ENCODE measurements at places on chromosomes 13 and 19.

DNA sequence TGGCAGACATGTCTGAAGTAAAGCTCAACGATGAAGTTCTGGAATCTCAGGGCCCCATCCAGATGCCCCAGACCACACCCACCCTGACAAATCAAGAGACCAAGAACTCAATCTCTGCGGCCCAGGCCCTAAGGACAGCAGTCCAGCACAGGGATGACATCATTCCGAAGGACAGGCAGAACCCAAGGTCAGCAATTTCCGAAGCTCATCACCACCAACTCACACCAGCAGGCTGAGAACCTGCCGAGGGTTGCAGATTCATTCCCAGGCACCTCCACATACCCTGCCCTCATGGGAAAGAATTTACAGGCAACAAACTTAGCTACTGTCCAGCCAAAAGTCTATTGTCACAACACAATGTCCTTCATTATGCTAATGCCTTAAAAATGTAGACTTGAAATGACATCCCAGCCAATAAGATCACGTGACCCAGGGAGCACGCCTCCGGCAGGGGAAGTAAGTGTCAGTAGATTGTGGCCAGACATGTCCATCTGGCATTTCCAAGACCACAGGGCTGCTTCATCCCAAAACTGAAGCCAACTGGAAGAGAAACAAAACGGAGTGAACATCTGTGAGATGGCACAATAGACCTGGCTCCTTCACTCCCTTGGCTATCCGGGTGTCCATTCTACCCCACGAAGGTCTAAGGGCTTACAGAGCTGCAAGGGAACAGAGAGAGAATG lies 98.8 kb downstream of the CRYL1 start:
- DNase-seq: peak; percentile 44

- DNase-seq: no peak
Observed at GRCh38 chr19:13613447-13613846, 107.2 kb upstream of the CACNA1A start.

DNA sequence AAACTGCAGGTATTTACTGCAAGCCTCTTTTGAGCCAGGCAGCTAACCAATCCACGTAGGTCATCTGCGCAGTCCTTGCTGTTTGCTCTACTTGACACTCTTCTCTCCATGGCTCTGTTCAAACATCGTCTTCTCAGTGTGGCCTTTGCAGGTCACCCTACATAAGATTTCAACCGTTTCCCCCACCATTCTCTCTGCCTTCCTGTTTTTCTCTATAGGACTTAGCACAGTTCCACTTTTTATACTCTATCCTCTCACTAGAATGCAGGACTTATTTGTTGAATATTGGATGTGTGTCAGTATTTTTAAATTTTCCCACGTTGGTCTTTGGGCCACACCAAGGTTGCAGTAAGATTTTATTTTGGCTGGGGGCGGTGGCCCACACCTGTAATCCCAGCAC lies 1.7 kb upstream of the FBXW9 start:
- no peak for DNase-seq

DNA sequence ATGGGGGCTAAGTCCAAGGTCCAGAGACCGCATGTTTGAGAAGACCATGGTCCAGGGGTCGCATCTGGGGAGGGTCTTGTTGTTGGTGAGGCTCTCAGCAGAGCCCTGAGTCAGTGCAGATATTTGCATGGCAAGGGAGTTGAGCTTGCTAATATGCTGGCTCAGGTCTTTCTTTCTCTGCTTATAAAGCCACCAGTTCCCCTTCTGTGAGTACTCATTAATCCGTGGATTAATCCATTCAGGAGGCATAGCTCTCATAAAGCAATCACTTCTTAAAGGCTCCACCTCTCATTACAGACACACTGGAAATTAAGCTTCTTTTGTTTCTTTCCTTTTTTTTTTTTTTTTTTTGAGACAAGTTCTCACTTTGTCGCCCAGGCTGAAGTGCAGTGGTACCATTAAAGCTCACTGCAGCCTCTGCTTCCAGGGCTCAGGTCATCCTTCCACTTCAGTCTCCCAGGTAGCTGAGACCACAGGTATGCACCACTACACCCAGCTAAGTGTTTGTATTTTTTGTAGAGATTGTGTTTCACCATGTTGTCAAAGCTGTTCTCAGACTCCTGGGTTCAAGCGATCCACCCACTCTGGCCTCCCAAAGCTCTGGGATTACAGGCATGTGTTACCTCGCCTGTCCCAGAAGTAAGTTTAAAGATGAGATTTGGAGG lies 216.4 kb downstream of the SLITRK5 start:
- DNase-seq: no peak

- DNase-seq: peak; percentile 47
Observed at GRCh38 chr19:57348136-57348535, 2.9 kb upstream of the ZNF304 start.

GRCh38 chr13:50797091-50797490 lies 46.4 kb downstream of the DLEU7 start:
- no peak for DNase-seq

DNA sequence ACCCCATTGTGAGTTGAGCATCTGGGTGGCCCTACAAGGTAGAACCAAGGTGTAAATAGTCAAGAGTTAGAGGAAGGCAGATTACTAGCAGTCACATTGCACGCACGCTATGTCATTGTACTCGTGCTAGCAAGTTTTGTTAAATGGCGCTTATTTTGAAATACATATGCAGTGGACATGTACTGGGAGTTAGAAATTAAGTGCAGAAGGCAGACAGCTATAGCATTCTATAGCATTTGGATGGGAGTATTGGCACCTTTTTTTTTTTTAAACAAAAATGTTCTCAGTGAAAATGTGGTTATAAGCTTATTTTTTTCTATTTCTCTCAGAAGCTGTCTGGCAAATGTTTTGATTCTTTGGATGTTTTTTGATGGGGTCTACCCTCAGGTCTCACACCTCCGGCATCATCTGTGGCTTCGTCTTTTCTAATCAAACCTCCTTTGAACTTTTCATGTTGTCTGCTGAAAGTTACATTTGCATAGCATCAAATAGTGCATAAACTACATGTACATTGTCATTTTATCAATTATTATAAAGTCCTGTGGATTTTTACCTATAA lies 68.1 kb downstream of the ARHGEF7 start:
- DNase-seq: no peak

DNA sequence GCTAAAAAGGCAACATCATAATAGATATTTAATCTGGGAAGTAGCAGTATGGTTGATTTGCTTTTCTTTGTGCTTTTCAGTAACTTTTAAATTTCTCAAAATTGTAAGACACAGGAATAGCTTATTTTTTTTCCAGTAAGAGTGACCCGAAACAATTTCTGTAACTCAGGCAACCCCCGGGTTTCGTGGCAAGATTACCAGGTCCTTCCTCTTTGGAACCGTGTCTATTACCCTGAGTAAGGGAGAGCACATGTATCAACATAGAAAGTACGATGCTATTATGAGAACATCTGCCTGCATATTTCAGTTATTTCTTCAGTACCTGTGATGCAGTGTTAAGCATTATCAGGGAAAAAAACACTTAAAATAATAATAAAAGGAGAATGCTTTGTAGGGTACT lies 64.1 kb downstream of the DOCK9 start:
- DNase-seq: no peak

DNA sequence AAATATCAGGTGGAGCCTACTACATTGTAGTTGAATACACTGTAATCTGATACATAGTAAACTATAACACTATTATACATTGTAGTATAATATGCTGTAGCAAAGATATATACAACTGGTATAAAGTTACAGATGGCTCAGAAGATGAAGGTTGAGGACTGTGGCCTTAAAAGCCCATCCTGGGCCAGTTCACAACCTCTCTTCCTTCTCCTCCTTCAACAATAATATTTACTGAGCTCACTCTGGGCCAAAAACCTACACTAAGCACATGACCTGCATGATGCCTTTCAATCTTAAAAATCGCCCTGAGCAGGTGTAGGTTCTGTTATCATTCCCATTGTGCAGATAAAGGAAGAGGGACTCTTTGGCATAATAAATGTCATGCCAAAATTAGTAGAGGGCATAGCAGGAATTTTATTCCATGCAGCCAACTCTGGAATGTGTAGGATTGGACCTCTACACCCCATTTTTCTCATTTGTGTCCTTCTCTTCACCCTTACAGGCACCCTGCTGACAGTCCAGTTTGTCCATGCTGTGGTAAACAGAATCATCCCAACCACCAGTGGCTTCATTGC lies 14.6 kb upstream of the SIN3B start:
- peak; percentile 55 for DNase-seq

GRCh38 chr19:4969772-4970531 lies 1.0 kb downstream of the KDM4B start:
- DNase-seq: peak; percentile 60

- no peak for DNase-seq
Observed at GRCh38 chr19:45990113-45990728, 5.0 kb upstream of the CCDC61 start.

GRCh38 chr13:69565334-69565733 lies 542.3 kb upstream of the ATXN8OS start:
- DNase-seq: no peak

GRCh38 chr13:19057588-19058340 lies 123.9 kb downstream of the TUBA3C start:
- DNase-seq: no peak

GRCh38 chr13:46211116-46211482 lies 629 bp upstream of the LRRC63 start:
- DNase-seq: no peak

GRCh38 chr13:21069561-21070004 lies 8.2 kb upstream of the LATS2 start:
- peak; percentile 90 for DNase-seq

DNA sequence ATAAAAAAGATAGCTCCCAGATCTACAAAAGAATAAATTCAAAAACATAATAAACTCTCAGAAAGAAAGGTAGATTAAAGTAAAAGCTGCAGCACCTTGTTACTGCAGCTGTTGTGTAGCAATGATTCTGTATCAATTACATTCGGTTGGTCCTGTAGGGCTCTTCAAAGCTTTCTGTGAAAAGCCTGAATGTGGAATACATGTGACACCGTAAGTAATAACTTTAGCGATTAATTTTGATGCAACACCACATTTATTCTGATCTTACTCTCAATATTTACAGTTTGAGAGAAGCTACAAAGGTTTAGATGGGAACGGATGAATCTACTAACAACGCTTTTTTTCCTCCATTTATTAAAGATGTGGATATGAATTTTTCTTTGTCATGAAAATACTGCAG lies 279.2 kb downstream of the DACH1 start:
- DNase-seq: no peak

GRCh38 chr13:63345835-63346234 lies 1930.2 kb upstream of the PCDH20 start:
- DNase-seq: no peak

DNA sequence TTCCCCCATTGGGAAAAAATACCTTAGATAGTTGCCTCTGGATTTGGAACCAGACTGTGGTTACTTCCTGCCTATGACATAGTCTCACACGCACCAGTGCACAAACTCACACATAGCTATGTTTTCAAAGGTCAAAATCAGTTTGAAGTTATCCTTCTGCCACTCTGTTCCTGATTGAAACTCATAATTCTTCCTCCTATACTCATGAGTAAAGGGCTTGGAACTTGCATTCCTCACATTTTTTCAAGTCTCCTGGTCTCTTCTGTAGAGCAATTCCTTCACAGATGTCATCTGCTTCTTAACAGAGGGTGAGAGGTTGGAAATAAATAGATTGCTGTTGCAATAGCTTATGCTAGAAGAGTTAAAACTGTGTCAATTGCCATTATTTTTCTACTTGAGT lies 18.6 kb upstream of the POSTN start:
- DNase-seq: peak; percentile 59

DNA sequence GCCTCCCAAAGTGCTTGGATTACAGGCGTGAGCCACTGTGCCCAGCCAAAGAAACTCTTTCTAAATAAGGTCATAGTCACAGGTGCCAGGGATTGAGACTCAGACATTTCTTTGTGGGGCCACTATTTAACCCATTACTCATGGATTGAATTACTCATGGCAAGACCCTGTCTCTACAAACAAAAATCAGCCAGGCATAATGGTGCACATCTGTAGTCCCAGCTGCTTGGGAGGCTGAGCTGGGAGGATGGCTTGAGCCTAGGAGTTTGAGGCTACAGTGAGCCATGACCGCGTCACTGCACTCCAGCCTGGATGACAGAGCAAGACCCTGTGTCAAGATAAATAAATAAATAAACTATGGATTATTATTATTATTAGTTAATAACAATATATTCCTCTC lies 3.6 kb upstream of the KLF2 start:
- DNase-seq: no peak

GRCh38 chr13:38570706-38571105 lies 116.2 kb upstream of the FREM2 start:
- no peak for DNase-seq

- peak; percentile 15 for DNase-seq
Observed at GRCh38 chr13:100129605-100130004, 40.7 kb downstream of the PCCA start.

- DNase-seq: no peak
Observed at GRCh38 chr19:45922281-45922680, 7.7 kb upstream of the NANOS2 start.

DNA sequence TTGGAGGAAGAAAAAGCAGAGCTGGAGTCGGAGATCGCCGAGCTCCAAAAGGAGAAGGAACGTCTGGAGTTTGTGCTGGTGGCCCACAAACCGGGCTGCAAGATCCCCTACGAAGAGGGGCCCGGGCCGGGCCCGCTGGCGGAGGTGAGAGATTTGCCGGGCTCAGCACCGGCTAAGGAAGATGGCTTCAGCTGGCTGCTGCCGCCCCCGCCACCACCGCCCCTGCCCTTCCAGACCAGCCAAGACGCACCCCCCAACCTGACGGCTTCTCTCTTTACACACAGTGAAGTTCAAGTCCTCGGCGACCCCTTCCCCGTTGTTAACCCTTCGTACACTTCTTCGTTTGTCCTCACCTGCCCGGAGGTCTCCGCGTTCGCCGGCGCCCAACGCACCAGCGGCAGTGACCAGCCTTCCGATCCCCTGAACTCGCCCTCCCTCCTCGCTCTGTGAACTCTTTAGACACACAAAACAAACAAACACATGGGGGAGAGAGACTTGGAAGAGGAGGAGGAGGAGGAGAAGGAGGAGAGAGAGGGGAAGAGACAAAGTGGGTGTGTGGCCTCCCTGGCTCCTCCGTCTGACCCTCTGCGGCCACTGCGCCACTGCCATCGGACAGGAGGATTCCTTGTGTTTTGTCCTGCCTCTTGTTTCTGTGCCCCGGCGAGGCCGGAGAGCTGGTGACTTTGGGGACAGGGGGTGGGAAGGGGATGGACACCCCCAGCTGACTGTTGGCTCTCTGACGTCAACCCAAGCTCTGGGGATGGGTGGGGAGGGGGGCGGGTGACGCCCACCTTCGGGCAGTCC lies 5.0 kb downstream of the FOSB start:
- DNase-seq: no peak

- peak; percentile 72 for DNase-seq
Observed at GRCh38 chr19:18401580-18402112, 4.2 kb upstream of the LRRC25 start.

DNA sequence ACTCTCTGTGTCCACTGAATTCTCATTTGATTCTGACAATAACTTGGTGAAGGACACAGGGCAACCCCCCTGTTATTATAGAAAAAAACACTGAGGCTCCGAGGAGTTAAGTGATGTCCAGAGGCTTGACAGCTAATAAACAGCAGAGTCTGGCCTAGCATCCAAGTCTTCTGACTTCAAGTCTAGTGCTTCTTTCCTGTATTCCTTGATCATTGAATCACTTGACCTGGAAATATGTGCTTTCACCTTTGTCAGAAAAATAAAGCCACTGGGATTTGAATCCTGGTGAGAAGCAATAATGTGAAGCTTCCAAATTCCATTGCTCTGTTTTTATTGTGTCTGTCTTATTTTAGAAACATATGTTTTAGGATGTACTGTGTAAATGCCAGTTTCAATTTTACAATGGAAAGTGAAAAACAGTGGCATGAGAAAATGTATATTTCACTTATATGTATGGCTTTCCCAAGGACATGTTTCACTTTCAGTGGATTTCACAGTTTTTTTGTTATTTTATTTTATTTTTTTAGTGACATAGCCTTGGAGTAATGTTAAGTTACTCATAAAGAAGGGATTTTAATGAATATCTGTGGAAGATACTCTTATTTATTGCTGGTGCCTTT lies 190.2 kb downstream of the GPC6 start:
- DNase-seq: no peak

Data from foreskin fibroblast (primary cell).